Mucosa of gallbladder (tissue), 1 donor: ENCODE measurements at places on chromosomes 2 and 18.

- peak; percentile 62 for DNase-seq
Measured at GRCh38 chr2:180707884-180708205, 272.6 kb upstream of the UBE2E3 start.

GRCh38 chr18:52403291-52404021 lies 63.5 kb downstream of the DCC start:
- no peak for DNase-seq

DNA sequence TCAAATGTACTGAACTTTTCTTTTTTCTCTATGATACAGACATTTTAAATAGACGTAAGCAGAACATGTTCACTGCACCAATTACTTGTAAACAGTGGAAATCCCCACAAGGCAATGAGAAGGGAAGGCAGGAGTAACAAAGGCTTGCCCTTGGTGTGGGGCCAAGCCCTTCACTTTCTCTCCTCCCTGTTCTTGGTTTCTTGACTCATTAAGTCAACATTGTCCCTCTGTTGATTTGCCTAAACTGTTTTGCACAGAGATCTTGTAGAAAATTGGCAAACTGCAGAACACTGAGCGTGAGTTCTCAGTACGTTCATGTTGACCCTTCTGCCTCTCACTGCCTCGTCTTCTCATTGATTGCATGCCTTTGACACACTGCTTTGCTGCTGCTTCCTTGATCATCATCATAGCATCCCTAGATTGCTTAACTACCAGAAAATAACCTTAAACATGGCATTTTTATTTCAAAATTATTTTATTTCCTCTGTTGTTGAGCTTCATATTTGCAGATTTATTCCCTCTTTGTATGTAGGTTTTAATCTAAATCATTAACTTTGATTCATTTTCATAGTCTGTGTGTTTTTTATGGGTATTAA lies 257.7 kb downstream of the PTGR3 start:
- DNase-seq, result peak; percentile 59

DNA sequence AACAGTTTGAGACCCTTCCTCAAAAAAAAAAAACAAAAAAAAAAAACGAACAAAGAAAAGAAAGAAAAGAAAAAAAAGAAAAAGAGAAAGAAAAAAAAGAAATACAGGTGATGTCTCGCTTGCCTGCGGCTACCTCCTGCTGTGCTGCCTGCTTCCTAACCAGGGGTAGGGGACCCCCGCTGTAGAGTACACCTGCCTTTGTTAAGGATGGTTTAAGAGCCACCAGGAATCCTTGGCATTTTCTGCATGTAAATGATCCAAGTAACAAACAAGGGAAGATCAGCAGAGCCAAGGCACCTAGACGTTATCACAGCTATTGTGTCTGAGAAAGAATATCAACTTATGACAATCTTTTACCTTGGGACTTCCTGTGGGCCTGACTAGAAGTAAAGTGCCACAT lies 856.8 kb upstream of the GCFC2 start:
- DNase-seq, result no peak

GRCh38 chr2:198465970-198466369 lies 661.6 kb downstream of the PLCL1 start:
- DNase-seq, result no peak

DNA sequence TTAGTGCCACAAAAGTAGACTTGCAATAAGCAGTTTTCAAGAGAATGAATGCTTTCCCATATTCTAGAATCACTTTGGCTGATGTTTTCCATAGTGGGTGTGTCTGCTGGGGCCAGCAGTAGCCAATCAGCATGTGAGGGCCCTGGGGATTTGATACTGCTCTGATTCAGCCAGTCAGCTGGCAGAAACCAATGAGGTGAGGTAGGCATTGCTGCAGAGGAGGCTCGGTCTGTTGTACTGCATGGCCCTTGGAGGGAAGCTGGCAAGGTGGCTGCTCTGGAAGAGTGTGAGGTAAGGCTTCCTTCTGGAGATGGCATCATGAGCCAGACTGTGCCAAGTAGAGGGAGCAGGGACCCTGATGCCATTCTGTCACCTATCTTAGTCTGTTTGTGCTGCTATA lies 22.7 kb downstream of the TMEM87B start:
- no peak for DNase-seq

DNA sequence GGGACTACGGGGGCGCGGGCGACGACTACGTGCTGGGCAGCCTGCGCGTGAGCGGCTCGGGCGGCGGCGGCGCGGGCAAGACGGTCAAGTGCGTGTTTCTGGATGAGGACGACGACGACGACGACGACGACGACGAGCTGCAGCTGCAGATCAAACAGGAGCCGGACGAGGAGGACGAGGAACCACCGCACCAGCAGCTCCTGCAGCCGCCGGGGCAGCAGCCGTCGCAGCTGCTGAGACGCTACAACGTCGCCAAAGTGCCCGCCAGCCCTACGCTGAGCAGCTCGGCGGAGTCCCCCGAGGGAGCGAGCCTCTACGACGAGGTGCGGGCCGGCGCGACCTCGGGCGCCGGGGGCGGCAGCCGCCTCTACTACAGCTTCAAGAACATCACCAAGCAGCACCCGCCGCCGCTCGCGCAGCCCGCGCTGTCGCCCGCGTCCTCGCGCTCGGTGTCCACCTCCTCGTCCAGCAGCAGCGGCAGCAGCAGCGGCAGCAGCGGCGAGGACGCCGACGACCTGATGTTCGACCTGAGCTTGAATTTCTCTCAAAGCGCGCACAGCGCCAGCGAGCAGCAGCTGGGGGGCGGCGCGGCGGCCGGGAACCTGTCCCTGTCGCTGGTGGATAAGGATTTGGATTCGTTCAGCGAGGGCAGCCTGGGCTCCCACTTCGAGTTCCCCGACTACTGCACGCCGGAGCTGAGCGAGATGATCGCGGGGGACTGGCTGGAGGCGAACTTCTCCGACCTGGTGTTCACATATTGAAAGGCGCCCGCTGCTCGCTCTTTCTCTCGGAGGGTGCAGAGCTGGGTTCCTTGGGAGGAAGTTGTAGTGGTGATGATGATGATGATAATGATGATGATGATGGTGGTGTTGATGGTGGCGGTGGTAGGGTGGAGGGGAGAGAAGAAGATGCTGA lies 1.4 kb downstream of the SOX11 start:
- no peak for DNase-seq

- DNase-seq, result no peak
Measured at GRCh38 chr2:208256192-208256782, 1.4 kb upstream of the IDH1 start.

DNA sequence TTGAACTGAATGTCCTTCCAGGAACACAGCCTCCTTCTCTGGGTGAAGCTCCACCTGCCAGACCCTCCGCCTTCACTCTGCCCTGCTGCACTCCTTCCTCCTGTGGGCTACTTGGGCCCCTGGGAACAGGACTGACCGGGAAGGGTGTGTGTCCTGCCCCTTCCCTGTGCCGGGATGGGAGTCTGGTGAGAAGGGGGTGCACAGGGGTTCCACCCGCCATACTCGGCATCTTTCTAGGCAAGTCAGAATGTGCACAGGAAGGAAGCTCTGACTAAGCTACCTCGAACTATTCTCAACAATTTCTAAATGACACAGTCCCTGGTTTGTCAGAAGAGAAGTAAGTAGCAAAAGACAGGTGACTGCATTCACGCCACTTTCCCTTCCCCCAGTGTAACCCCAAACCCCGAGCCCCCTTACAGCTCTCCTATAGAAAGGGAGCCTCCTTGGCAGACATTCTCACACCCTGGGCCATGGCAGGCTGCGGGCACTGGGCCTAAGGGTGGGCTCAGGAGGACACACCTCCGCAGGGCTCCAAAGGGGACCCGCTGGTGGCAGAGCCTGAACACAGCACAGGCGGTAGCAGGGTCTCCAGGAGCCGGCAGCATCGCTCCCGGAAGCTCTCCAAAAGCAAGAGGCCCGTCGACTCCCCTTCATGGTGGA lies 184.1 kb downstream of the HDAC4 start:
- no peak for DNase-seq

- no peak for DNase-seq
Measured at GRCh38 chr2:214587442-214587841, 176.6 kb downstream of the VWC2L start.

DNA sequence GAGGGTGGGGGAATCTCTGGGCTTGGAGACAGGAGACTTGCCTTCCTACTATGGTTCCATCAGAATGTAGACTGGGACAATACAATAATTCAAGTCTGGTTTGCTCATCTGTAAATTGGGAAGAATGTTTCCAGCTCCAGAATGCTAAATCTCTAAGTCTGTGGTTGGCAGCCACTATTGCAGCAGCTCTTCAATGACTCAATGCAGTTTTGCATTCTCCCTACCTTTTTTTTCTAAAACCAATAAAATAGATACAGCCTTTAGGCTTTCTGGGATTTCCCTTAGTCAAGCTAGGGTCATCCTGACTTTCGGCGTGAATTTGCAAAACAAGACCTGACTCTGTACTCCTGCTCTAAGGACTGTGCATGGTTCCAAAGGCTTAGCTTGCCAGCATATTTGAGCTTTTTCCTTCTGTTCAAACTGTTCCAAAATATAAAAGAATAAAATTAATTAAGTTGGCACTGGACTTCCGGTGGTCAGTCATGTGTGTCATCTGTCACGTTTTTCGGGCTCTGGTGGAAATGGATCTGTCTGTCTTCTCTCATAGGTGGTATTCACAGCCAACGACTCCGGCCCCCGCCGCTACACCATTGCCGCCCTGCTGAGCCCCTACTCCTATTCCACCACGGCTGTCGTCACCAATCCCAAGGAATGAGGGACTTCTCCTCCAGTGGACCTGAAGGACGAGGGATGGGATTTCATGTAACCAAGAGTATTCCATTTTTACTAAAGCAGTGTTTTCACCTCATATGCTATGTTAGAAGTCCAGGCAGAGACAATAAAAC lies 6.5 kb downstream of the TTR start:
- DNase-seq, result no peak

DNA sequence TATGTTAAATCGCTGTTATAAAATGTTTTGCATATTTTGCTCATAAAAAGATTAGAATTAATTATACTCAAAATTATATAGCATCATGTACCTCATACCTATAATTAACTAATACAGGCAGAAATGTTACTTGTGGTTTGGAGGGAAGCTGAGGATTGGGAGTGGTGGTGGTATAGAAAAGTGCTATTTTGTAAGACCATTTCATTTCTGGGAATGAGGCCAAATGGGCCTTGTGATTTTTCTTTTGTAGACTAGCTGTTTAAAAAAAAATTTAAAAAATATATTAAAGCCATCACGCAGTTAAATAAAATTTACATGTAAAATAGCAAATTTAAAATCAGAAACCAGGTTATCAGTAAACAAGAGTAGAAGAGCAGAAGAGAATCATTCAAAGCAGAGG lies 560.8 kb upstream of the FAM98A start:
- DNase-seq, result no peak

DNA sequence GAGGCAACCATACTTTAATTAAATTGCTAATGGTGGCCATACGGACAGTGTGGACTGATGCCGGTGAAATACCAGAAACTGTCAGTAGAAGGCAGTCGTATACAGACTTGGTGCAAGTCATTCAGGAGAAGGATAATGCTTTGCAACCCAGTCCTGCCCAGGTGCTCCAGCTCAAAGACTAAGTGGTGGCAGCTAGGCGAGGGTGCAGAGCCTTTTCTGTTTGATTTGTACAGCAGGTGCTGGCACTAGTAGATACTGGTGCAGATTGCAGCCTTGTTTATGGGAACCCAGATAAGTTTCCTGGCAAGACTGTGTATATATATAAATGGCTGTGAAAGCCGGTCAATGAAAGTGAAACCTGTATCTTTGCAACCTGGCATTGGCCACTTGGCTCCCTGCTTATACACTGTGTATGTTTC lies 208.3 kb upstream of the SYT4 start:
- DNase-seq, result no peak

DNA sequence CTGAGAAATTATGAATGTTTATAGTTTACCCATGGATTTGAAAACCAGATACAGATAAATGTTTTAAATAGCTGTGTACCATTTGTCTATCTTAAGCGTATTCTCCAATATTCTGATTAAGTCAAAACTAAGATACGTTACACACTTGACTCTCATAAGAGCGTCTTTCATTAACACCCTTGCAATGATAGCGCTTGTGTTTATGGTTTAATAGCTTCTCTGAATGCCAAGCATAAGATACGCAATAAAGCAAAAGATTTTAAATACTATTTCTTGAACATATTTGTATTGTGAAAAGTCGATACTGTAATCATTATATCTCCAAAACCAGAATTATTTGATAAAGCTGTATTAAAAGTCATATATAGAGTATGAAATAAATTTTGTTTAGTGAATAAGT lies 3.0 kb downstream of the CALCRL start:
- no peak for DNase-seq

DNA sequence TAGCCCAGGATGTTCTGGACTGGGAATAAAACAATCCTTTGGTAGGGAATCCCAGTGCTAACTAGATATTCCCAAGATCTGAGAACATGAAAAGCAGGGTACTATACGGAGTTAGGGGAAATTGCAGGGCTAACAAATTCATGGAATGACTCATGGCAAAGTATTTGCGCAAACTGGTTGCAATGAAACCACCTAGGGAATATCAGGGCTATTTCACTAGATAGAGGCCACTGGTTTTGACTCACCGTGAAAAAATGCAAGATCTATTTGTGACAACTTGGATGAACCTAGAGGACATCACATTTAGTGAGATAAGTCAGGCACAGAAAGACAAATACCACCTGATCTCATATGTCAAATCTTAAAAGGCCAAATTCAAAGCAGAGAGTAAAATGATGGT lies 233.3 kb downstream of the MBD2 start:
- DNase-seq, result no peak

- DNase-seq, result no peak
Measured at GRCh38 chr2:176826984-176827668, 385.5 kb upstream of the HNRNPA3 start.

- DNase-seq, result no peak
Measured at GRCh38 chr2:118112771-118113334, 24.6 kb downstream of the INSIG2 start.

- no peak for DNase-seq
Measured at GRCh38 chr2:184679219-184680018, 81.1 kb downstream of the ZNF804A start.

GRCh38 chr2:178143481-178143880 lies 31.2 kb downstream of the RBM45 start:
- no peak for DNase-seq

DNA sequence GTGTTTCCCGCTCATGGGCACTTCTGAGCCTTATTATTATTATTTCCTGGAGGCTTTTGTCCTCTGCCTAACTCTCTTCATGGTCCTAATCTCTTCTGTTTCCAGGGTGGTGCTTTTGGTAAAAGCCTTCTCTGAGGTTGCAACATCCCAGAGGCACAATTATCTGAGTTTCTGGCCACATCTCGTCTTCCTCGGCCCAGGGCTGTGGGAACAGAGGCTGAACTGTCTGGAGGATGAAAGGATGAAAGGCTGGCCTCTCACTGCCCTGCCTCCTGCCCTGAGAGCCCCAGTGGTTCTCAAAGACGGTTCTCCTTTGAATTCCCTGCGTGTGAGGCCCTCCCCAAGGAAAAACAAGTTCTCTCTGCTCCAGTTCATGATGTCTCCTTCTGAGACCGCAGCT lies 13.8 kb downstream of the GYPC start:
- DNase-seq, result no peak

DNA sequence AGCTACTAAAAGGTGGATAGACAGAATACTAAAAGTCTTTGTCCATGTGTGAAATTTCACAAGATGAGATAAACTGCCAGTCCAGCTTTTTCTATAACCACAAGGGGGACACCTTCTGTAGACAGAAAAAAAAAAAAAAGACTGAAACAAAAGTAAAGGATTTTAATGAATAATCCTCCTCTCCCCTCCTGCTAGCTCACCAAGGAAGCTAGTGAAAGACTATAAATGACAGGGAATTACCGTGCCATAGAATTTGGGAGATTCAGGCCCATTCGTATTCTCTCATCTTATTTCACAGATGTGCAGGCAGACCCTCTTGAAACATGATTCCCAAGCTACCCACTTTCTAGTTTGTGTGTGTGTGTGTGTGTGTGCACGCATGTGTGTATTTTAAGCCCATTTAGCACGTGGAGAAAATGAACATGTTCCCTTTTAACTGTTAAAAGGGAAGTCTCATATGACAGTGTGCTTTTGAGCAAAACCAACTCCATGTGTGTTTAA lies 36.3 kb upstream of the SLC8A1 start:
- no peak for DNase-seq
